Choroid plexus epithelial cell (primary cell): ENCODE measurements at places on chromosomes 13 and 19.

DNA sequence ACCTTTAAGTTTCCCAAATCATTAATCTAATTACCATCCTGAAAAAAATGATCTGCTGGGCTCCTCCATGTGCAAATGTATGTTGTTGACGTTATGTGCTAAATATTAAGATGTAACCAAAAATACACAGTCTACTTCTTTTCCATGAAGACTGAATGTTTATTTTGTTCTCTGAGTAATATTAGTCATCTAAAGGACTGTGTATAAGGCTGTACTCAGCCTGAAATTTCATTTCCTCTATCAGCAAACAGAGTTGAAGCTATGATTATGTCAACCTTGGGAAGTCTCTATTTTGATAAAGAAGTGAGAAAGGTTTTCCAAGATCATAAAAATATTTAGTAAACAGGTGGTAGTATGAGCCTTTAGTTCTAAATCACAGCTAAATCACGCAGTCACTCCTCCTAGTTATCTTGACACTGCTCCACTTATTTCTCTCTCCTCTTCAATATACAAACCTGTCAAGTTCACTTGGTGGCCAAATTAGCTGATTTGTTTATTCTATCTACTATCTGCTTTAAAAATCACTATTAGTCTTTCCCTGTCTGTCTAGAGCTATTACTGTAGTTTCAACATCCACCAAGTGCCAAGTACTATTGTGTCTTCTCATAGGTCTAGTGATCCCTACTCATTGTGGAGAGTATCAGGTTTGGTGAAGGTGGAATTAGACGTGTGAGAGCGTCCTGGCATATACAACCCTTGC lies 211.7 kb upstream of the STARD13 start:
- peak; percentile 56 for DNase-seq

- DNase-seq = no peak
Observed at GRCh38 chr13:91714855-91715254, 316.4 kb downstream of the GPC5 start.

DNA sequence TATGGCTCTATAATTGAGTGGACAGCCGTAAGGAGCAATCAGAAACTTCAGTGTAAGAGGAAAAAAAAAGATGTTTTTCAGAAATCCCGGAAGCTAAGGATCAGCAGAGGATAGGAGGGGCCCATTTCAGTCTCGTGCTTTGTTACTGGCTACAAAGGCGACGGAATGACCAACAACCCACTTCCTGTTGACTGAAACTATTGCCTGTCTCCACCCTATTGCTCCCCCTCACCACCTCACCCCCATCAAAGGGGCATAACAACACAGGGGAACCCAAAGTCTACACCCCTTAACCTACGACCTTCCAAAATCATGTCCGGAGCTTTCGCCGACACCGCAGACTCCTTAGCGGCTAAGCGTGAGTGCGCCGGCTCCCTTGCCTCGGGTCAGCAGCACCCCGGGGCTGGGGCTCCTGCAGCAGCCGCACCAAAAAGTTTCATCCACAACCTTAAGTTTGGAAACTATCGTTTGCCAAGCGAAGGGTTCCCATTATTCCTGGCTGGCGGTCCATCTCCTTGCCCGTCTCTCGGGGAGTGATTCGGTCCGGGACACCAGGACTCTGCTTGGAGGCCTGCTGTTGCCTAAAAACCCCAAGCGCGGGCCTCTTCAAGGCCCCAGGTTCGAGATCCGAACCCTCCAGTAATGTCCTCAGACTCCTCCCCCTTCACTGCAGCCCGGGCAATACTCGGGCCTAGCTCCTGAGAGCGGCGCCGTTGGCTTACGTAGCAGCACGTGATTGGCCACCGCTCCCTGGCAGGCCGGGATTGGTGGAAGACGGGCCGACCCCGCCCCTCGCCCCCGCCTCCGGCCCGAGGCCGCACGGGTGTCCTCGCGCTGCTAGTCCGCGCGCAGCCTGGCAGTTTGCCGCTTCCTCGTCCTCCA lies at the start of gene TPP2:
TPP2 (plus strand) TSS at position 840 of the 882 bp plus-strand sequence. CDS start 53 bp downstream, outside the sequence.
- peak; percentile 100 for DNase-seq

DNA sequence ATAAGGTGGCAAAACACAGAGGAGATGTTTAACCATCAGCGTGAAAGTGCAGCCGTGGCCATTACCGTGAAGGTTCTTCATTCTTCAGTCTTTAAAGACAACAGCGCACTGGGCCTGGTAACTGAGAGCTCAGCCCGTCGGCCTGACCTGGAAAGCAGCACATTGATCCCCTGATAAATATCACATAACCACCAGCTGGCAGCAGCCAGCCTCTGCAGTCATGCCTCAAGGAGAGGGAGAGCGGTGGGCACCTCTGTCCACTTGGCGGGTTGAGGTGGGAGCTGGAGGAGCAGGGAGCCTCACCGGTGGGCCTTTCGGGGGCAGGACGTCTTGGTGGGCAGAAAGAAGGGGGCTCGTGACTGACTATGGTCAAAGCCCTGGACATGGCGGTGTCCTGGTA lies 58.1 kb downstream of the MCF2L start:
- DNase-seq = no peak

GRCh38 chr19:19570571-19570970 lies 32.5 kb downstream of the CILP2 start:
- no peak for DNase-seq

- no peak for DNase-seq
Observed at GRCh38 chr13:41148419-41149283, 16.0 kb upstream of the KBTBD6 start.

DNA sequence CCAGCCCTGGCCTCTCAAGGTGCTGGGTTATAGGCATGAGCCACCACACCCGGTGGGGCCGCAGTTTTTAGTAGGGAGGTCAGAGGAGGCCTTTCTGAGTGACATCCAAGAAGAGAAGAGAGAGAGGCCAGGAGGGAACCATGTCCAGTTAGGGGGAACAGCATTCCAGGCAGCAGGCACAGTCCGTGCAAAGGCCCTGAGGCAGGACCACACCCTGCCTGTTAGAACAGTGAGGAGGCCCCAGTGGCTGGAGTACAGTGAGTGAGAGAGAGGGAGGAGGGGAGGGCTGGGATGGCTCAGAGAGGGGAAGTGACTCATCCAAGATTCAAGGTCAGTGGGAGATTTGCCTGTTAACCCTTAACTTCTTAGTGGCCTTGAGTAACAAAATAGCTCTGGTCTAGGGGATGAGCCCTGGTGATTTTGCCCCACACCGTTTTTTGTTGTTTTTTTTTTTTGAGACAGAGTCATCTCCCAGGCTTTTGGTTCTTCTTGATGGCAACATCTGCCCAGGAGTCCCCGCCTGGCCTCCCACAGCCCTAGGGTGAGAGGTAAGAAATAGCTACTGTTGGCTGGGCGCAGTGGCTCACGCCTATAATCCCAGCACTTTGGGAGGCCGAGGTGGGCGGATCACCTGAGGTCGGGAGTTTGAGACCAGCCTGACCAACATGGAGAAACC lies 2.7 kb upstream of the PLIN3 start:
- DNase-seq = peak; percentile 93

GRCh38 chr19:5112681-5113575 lies 144.0 kb downstream of the KDM4B start:
- peak; percentile 61 for DNase-seq

DNA sequence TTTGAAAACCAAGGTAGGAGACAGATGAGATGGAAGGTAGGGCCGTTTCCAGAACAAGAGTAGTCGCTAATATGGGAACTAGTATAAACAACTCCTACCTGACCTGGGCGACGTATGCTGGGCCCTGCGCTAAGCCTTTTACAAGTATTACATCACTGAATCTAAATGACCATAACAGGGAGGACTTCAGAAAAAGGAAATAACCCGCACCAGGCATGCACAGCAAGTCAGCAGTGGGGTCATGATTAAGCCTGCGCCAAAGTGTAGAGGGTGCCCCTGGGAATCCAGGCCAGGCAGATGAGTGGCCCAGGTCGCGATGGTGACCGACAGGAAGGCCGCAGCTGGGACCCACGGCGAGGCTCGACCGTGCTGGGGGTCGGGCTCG lies 613 bp downstream of the ATP13A1 start:
- DNase-seq = no peak

- DNase-seq = no peak
Observed at GRCh38 chr19:30516531-30516930, 144.3 kb downstream of the ZNF536 start.

- no peak for DNase-seq
Observed at GRCh38 chr13:95391362-95391761, 90.1 kb upstream of the ABCC4 start.

DNA sequence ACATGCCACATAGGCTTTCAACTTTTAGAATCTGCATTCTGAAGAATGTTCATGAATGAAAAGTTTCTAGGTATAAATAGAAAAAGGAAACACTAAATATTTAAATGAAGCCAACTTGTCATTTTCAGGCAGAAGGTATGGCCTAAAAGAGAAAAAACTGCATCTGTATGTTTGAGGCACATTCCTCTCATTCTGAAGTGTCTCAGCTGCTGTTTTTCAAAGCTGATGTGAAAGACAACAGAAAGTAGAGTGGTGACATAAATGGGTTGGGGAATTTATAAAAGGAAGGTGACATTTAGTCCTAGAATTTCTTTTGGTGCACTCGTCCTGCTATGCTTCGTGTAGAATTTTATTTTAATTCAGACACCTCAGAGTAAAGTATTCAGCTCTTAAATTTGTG lies 539.6 kb upstream of the SLITRK5 start:
- DNase-seq = peak; percentile 59

DNA sequence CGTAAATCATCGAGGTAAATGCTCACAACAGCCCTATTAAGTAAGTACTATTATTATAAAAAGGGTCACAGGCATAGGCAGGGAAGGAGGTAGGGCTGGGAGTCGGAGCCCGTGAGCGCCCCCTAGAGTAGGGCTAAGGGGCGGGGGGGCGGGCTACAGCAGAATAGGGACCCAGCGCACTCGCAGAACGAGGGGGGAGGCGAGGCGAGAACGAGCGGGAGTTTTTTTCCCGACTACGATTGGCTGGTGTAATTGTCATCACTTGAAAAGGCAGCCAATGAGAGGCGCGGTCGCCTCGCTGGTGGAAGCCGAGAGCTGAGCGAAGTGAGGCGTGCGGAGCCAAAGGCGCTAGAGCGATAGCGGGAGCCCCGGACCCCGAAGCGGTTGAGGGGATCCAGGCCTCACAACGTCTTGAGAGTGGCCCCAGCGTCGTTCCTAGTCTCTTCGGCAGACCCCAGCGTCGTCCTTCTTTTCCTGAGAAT lies 24.2 kb downstream of the KEAP1 start:
- DNase-seq = peak; percentile 94

GRCh38 chr13:111854403-111854802 lies 212.5 kb upstream of the SOX1 start:
- DNase-seq = no peak

DNA sequence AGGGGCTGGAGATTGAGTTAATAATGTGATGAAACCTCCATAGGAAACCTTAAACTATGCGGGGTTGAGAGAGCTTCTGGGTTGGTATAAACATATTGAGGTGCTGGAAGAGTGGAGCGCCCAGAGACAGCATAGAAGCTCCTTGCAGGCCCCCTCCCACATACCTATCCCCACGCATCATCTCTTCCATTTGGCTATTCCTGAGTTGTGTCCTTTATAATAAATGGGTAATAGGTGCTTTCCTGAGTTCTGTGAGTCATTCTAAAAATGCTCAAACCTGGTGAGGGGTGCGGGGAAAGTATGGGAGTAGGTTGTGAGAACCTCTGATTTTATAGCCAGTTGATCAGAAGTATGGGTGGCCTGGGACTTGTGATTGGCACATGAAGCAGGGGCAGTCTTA lies 14.6 kb downstream of the CCDC122 start:
- no peak for DNase-seq

GRCh38 chr13:111270126-111270525 lies 50.3 kb upstream of the TEX29 start:
- DNase-seq = peak; percentile 36

DNA sequence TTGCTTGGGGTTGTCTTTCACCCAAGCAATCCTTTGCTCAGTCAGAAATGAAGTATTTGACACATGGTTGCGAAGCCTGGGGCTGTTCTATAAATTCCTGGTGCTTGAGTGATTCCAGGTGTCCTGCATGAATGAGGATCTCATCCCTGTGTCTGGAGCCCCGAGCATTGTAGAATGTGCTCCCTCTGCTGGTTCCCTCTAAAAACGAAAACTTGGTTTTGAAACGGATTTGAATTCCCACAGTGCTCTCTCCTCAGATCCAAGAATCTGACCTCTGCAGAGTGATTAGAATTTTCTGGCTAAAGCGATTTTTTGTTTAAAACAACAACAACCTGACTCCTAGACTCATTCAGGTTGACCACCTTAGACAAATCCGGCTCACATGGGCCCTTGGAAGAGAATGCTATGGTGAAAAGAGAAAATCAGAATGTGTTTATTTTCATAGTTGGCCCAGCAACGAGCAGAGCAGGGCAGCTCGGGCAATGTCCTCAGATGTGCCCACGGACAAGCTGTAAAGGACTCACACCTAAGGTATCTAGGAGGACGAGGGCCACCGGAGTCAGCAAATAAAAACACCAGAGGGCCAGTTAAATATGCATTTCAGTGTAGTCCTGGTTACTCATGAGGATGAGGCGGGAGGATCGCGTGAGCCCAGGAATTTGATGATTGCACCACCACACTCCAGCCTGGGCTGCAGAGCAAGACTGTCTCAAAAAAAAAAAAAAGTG lies 8.7 kb upstream of the ATP12A start:
- peak; percentile 92 for DNase-seq

DNA sequence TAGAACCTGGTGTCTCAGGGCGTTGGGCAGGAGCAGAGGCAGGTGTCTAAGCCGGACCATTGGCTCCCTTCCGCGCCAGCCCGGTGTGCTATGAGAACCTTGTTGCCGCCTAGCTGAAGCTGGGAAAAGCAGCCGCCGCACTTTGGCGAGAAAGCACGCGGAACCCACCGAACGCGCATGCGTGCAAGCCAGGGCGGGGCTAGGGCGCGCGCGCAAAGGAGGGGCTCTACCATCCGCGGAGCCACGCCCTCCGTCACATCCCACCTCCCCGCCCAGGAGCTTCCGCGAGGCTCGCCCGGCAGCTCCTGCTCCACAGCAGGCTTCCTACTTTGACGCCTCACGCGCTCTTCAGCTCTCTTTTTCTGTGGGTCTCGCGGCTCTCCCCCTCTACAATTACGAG lies 51.3 kb downstream of the WDR87 start:
- peak; percentile 41 for DNase-seq

DNA sequence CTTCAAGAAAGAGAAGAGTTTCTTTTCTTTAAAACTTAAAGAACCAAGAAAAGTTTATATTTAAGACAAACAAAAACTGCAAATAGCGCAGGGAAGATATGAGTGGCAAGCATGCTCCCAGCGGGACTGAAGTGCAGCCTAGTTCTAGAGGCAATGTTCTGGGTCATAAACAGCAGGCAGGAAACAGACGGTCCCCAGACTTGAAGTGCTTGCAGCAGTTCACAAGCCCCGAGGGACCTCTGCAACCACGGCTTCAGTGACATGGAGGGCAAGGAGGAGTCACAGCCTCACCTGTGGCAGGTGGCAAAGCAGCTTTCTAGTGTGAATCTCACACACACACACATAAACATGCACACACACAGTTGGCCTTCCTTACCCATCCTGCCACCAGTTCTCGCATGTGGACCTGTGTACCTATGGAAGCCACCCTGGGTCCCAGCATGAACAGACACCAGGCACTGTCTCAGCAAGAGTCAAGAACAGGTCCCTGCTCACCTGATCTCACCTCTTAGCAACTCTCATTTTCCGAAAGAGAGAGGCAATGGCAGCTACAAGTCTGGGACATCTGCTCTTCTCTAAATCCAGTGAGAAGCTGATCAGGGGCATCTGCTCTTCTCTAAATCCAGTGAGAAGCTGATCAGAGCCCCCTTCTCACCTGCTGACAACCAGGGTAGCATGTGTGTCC lies 162.0 kb downstream of the EFNB2 start:
- peak; percentile 44 for DNase-seq

GRCh38 chr19:843180-843835 lies 2.5 kb downstream of the PRTN3 start:
- no peak for DNase-seq
